ENCODE measurements at places on chromosomes 6 and 20.

DNA sequence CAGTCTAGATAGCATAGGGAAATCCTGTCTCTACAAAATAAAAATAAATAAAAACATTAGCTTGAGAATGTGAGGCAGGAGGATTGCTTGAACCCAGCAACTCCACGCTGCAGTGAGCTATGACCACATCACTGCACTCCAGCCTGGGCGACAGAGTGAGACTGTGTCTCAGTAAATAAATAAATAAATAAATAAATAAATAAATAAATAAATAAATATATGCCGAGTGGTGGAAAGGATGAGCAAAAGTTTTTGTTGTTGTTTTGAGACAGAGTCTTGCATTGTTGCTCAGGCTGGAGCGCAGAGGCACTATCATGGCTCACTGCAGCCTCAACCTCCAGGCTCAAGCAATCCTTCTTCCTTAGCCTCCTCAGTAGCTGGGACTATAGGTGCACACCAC is 53.4 kb downstream of the TFAP2A start:
- no peak for DNase-seq

GRCh38 chr6:147691446-147691845 is 183.0 kb downstream of the SAMD5 start:
- DNase-seq: no peak

- no peak for DNase-seq
Observed at GRCh38 chr6:71544028-71544427, 255.4 kb downstream of the OGFRL1 start.

DNA sequence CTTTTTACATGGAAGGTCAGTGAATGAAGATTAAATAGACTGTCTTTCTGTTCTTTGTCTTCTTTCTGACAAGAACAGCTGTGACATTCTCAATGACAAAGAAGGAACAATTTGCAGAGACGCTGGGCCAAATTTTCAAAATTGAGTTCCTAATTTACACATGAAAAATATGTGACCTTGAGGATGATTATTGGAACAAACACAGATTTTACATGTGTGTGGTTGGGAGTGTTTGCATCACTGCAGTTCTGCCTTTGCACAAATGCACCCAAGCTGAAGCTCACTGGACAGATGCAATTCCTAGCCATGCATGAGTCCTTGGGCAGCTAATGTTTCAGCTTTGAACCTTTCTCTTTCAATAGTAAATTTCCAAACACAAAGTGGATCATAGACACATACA is 350.8 kb downstream of the QKI start:
- no peak for DNase-seq

- DNase-seq: no peak
Observed at GRCh38 chr6:49151461-49151860, 311.6 kb downstream of the MMUT start.

DNA sequence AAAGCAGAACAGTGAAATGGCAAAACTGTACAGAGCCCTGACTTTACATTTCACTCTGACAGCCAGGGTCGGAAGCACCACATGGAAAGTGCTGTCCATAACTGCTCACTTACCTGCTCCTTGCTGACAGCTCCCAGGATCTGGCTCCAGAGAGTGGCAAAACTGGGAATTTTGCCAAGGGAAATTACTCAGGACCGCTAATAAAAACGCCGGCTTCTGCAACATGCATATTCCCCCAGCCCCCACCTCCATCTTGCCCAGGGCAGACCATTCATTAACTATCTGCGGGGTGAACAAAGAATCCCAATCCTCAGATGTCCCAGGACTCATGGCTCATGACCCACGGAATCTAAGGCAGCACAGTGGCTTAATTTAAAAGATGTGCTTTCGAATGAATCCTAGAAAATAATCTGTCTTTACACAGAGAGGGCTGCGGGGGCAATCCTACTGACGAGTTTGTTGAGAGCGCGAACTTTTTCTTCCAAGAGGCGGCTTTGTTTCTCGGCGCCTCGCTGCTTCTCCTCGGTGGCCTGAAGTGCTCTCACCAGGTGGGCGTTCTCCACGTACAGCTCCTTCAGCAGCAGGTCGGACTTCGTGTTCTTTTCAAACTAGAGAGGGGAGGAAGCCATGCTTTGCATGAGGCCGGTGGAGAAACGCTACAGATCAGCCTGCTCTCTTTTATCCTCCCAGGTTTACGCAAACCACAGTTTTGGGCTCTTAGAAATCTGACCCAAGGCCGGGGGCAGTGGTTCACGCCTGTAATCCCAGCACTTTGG is 45.8 kb downstream of the GINS1 start:
- no peak for DNase-seq
